ENCODE measurements at places on chromosomes 13 and 19.

DNA sequence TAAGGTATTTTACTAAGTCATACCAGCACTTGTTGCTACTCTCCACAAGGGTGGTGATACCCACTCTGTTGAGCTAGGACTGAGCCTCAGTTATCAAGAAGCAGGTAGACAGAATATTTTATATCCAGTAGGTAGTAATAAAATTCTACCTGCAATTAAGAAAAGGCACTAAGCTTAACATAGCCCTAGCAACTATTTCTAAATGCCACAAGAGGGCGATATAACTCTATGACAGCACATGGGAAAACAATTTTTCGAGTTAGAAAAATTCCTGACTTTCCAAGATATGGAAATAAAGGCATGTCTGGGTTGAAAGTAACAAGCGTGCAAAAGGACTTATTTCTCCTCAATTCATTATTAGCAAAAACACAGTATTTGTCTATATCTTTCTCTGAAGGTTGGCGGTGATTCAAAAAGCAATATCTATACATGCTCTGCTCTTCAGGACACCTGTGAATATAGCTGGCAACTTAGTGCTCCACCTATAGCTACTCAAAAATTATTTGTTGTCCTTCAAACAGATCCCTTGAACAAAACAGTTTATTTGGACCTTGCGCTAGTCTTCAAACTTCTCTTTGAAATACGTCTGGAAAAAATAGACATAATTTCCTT, 14.7 kb downstream of the CCDC169 start:
- DNase-seq = peak; percentile 15

DNA sequence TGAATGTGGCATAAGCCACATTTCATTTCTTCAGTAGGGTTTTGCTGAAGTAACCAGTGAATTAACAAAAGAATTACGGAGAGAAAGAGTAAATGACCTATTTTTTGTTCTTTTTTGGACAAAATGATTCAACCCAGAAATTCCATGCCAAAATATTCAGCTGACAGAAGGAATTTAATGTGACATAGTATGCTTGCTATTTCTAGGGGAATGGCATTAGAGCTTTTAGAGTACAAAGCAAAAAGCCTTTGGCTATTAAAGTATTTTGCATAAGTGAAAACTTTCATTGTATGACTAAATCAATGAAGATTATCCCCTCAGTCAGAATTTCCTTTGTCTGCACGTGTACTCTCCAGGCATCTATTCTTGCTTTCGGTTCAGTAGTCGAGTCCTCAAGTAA, 465.3 kb downstream of the COG6 start:
- DNase-seq = no peak

- DNase-seq = peak; percentile 53
Observed at GRCh38 chr13:44713788-44714469, 137.8 kb upstream of the TSC22D1 start.

GRCh38 chr19:34936184-34936583, 9.5 kb downstream of the ZNF30 start:
- no peak for DNase-seq

GRCh38 chr19:2478756-2479555, 3.0 kb downstream of the GADD45B start:
- no peak for DNase-seq

DNA sequence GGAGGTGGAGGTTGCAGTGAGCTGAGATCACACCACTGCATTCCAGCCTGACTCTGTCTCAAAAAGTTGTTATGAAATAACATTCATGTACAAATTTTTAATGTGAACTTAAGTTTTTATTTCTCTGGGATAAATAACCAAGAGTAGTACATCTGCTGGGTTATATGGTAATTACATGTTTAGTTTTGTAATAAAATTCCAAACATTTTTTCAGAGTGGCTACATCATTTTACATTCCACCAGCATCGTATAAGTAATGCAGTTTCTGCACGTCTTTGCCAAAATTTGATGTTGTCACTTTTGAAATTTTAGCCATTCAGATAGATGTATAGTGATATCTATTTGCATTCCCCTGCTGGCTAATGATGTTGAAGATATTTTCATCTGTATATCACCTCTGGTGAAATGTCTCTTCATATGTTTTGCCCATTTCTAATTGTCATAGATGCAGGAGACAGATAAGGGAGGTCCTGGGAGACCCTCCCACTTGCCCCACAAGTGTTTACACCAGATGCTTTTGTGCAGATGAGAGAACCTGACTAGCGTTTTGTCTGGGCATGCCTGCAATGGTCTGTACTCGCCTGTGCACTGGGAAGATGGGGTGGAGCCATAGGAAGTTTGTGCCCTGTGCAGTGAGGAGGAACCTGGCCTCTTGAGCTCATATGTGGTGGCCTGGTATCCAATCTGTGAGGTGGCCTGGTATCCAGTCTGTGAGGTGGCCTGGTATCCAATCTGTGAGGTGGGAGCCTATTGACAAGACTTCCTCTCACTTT, 12.7 kb upstream of the KBTBD6 start:
- no peak for DNase-seq

DNA sequence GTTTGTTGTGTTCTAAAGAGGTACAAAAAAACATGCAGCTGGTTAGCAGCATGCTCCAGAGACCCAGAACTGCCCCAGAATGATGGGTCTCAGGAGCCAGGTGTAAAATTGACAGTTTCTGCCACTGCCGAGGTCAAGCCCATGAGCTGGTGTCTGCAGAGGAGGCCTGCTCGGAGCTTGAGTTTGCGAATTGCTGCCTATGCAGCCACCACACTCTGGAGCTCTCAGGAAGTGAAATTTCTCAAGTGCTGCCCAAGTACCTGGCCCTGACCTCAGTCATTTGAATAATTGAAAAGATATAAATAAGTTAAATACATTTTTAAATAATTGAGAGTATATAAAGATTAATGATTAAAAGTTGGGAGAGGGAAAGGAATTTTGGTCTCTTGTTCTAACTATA, 66.4 kb downstream of the ZAR1L start:
- no peak for DNase-seq
